GM10248 (cell line): ENCODE measurements at places on chromosomes 3 and 15.

GRCh38 chr3:196700801-196701200 is 11.2 kb downstream of the CEP19 start:
- no peak for DNase-seq

- DNase-seq = no peak
These were observed 109.5 kb downstream of the SSR3 start for GRCh38 chr3:156445117-156446090.

GRCh38 chr15:71128939-71129562 is 13.8 kb downstream of the THSD4 start:
- no peak for DNase-seq

GRCh38 chr3:150365132-150365604 is 42.9 kb upstream of the TSC22D2 start:
- no peak for DNase-seq

- no peak for DNase-seq
These were observed 37.0 kb downstream of the MUC20 start for GRCh38 chr3:195757827-195758226.

DNA sequence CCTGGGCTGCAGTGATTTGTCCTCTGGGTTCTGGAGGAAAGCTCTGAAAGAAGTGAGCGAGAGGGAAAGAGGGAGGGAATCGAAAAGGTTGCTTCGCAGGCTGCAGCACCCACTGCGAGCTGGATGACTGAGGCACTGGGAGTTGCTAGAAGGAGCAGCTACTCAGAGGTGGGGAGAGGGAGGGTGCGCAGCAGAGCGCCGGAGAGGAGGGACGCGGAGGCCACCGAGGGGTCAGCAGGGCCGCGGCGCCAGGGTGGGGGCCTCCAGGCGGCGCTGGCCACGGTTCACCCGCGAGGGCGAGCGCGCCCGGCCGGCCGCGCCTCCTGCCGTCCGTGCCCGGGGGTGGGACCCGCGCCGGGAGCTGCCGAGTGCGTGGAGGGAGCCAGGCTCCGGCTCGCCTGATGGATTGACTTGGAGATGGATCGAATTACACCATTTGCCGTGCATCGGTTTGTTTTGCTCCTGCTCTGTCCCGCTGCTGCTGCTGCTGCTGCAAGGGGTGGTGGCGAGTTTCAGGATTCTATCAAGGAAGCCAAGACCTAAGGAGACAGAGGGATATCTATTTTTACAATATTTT is at the start of gene SEMA6D:
TSS of gene SEMA6D (plus strand) at position 470 of the 577 bp plus-strand sequence. CDS start 42,294 bp downstream, outside the sequence.
- peak; percentile 34 for DNase-seq

GRCh38 chr15:68593341-68593740 is 14.5 kb downstream of the CORO2B start:
- DNase-seq = no peak

DNA sequence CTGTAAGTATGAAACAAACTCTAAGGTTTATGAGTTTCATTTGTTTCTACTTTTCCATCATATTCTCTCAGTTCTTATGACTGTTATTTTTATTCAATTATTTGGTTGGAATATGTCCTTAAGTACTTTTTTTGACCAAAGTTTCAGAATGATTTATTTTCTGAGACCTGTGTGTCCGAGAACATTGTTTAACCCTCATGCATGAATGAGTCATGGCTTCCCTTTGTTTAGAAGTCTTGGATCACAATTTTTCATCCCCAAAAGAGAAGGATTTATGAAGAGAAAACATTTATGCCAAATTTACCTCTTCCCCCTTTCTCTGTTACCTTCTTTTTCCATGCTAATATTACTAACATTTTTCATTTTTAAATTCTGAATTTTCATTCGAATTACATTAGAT is 518.0 kb upstream of the NR2F2 start:
- no peak for DNase-seq

- DNase-seq = no peak
These were observed 224.3 kb upstream of the ROBO2 start for GRCh38 chr3:76815561-76815960.

DNA sequence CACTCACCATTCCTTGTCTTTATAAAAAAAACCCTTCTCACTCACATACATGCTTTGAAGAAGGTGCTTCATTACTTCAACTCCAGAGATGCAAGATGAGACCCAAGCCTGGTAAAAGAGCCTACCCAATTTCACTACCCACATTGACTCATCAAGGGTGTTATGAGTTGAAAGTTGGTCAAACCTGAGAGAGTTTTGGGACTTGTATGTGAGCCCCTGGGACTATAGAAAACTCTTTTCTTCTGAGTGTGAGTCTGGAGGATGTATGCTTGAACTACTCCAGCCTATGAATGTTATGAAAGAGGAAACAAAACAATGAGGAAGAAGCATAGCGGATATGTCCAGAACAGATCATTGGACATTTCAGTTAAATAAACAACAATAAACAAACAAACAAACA is 106.5 kb upstream of the SATB1 start:
- DNase-seq = no peak

GRCh38 chr3:41158947-41159346 is 40.4 kb upstream of the CTNNB1 start:
- DNase-seq = no peak

DNA sequence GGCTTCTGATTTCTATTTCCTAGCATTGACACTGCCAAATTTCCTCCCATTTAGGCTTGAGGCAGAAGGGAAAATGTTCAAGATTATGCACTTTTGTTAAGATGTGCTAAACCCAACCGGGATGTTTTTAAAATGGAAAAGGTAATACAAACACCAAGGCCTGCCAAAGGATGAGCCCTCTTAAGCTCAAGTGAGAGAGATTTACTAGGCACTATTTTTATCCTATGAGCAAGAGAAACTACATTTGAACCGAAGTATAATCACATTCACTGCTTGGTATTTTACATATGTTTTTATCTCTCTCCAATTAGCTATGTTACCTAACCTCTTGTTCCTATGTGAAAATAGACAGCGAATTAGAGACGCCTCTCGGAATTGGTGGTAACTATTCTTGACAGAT is 295.8 kb downstream of the GABRB3 start:
- no peak for DNase-seq

GRCh38 chr15:98581715-98582114 is 66.6 kb upstream of the IGF1R start:
- no peak for DNase-seq

DNA sequence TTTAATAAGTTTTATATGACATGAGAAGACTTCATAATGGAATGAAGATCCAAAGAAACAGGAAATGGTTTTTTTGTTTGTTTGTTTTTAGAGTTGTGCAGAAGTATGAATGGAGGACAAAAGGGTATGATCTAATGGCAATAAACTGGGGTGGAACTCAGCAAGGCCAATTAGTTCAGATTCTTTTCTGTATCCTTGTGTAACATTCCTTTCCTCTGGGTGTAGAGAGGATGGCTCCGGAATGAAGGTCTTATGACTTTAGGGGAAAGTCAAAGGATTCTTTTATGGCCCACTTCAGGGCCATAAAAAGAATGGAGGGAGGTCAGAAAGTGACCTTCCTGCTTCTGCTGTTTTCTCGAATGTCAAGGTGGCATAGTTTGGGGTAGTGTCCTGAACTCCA is 152.6 kb downstream of the DPH6 start:
- DNase-seq = no peak
